ENCODE measurements at places on chromosomes 3 and 15.
A peak's percentile ranks its signal among the peaks of the same experiment; 100 is the strongest.

DNA sequence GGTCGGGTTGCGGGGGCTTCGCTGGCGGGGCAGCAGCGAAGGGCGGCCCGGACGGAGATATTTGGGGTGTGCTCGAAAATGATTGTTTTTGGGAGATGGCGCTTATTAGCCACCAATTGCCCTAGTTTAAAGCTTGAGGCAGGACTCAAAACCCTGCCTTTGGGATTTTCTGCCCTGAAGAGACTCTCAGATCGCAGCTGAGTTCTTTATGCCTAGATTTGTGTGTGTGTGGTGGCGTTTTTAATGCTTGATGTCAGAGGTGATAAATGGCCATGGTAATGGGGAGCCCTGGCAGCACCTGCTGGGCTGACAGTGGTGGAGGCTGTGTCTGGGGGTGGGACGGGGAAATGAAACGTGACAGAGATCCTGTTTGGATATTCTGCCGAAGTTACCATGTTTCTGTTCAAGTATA lies 604 bp downstream of the KCTD6 start:
- no peak for DNase-seq

GRCh38 chr3:31008994-31009393 lies 114.5 kb upstream of the GADL1 start:
- no peak for DNase-seq

- DNase-seq, result peak; percentile 36
Measured at GRCh38 chr15:39578851-39579486, 1.9 kb upstream of the THBS1 start.

GRCh38 chr3:34198309-34198708 lies 399.9 kb downstream of the PDCD6IP start:
- DNase-seq, result no peak

GRCh38 chr3:122975924-122976293 lies 51.7 kb downstream of the SEMA5B start:
- no peak for DNase-seq

DNA sequence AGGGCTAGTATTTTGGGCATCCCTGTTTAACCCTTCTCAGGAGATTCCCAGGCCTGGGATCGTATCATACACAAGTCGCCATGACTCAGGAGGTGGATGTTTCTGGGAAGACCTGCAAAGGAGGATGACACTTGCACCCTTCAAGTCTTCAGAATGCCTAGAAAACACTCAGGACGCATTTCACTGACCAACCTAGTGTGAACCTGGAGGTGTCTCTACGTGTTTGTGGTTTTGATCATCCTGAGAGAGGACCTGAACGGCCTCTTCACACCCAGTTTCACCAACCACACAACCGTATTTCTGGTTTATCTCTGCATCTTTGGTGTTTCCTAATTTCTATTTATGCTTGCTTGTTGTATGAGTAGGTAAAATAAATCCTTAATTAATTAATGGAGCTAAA lies 2.8 kb upstream of the CLDND1 start:
- DNase-seq, result no peak

- peak; percentile 76 for DNase-seq
Measured at GRCh38 chr15:63818191-63818590, 15.6 kb downstream of the HERC1 start.

GRCh38 chr3:17070161-17070959 lies 185.6 kb downstream of the PLCL2 start:
- DNase-seq, result peak; percentile 54

GRCh38 chr3:59235634-59236012 lies 185.8 kb upstream of the CFAP20DC start:
- DNase-seq, result no peak

GRCh38 chr15:88433046-88433685 lies 34.0 kb downstream of the MRPL46 start:
- no peak for DNase-seq

- no peak for DNase-seq
Measured at GRCh38 chr3:178532476-178532875, 3.8 kb upstream of the KCNMB2 start.

DNA sequence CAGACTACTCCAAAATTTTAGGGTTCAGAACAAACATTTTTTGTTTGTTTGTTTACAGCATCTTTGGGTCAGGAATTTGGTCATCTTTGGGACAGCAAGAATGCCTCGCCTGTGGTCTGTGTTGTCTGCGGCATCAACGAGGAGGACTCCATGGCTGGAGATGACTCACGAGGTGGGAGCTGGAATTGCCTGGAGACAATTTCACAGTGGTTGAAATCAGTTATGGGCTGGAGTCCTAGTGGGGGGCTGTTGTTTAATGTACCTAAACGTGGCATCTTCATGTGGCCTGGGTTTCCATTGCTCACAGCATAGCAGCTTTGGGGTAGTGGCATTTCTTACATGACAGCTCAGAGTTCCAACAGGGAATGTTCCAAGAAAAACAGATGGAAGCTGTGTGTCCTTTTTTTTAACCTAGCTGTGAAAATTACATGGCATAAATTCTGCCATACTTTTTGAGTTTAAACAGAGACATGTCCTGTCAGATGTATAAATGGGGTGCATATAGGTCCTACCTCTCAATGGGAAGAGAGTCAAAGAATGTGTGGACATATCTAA lies 507.3 kb upstream of the CBLB start:
- no peak for DNase-seq

DNA sequence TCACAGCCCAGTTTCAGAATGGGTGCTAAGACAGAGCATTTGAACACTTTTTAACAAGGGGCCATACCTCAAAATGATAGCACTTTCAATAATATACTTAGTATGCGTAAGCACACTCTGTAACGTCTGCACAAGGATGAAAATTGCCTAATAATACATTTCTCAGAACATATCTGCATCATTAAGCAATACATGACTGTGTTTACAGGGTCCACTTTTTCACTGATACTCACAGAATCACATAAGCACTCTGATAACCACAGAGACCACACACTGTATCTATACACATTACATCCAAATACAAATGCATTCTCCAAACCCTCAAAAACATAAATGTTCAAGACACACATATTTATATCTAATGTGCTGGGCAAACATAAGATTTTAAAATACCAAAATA lies 79.8 kb downstream of the NR1I2 start:
- DNase-seq, result no peak

GRCh38 chr15:60582370-60583036 lies 103.6 kb upstream of the ICE2 start:
- no peak for DNase-seq

DNA sequence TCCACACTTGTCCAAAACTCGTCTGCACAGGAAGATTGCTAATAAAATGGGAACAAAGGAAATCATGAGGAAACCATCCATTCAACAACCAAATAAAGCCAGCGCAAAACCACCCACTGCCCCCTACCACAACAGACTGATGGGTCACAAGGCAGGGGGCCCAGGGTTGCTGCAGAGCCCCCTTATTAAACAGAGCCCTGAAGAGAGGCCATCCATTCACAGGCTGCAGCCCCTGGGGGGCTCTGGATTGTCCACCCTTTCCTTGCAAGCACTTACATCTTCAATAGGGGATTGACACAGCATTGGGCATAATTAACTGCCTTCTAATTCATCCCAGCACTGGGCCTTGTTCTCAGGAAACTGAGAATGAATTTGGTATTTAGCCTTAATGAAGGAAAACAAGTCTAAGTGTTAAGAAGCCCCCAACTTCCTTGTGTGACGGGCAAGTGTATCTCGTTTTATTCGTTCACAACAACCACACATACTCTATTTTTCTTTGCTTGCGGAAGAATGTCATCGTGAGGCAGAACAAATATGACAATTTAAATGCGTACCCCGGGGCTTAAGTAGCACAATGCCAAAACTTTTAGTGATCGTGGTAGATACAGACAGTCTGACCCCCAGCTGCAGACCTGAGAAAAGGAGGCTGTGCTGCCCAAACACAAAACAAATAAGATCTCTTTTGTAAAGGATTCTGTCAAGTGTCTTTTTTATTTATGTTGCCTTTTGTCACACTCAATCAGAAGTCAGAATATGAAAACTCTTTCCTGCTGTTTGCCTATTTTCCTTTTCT lies 144.0 kb downstream of the SEMA6D start:
- no peak for DNase-seq

GRCh38 chr15:75532413-75533250 lies 46.5 kb downstream of the PTPN9 start:
- peak; percentile 80 for DNase-seq

DNA sequence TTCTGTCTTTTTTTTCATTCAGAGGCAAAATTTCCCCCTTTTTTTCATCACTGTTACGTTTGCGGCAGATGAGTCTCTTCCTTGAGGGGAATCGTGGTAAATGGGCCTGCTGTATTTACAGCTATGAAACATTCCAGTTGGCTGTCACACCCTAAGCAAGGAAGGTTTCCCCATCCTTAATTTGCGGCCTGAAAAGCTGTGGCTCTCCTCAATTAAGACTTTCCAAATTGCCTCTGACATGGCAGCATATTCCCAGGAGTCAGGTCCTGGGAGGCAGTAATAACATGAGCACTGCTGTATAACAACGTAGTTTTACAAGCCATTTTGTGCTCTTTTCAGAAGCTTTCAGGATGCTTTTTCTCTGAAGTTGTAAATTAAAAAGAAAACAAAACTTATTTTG lies 420.9 kb downstream of the LPP start:
- no peak for DNase-seq

GRCh38 chr3:171643681-171644080 lies 166.6 kb downstream of the PLD1 start:
- no peak for DNase-seq

DNA sequence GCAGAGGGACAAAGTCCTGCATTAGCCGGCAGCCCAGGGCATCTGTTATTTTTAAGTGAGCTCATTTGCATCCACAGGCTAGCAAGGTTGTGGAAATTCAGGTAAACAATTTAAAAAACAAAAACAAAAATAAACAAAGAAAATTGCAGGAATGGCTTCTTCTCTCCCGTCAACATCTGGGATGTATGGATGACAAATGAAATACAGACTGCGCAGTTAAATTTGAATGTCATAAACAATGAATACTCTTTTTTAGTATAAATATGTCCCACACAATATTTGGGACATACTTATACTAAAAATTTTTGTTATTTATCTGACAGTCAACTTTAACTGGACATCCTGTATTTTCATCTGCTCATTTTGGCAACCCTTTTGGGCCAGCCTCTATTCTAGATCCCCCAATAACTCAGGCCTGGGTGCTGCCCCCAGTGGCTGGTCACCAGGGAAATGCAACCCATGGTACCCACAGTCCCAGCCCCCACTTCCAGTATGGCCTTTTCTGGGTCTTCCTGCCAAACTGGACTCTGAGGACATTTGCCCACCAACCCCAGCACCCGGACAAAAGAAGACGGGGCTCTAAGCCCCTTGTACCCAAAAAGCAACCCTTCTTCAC lies 12.7 kb downstream of the GRM2 start:
- DNase-seq, result no peak

GRCh38 chr3:167762296-167762695 lies 26.8 kb downstream of the SERPINI1 start:
- no peak for DNase-seq

DNA sequence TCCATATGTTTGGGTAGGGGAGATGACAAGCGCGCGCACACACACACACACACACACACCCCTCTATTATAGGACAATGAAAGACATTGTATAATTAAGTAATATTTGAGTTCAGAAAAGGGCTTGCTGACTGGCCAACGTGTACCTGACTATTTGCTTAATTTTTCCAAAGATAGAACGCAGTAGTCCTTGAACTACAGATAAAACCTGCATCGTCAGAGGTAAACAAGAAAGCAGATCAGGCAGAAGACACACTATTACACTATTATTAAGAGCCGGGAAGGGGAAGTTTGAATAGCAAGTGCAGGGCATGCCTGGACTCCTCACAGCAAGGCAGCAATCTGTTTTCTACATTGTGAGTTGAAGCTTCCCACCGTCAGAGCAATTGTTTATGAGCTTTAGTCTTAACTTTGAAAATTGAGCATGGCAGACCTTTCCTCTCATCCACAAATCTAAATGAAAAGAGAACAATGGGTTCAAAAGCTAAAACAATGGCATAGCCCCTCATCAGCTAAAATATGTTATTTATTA lies 427.7 kb downstream of the GABRG3 start:
- no peak for DNase-seq

DNA sequence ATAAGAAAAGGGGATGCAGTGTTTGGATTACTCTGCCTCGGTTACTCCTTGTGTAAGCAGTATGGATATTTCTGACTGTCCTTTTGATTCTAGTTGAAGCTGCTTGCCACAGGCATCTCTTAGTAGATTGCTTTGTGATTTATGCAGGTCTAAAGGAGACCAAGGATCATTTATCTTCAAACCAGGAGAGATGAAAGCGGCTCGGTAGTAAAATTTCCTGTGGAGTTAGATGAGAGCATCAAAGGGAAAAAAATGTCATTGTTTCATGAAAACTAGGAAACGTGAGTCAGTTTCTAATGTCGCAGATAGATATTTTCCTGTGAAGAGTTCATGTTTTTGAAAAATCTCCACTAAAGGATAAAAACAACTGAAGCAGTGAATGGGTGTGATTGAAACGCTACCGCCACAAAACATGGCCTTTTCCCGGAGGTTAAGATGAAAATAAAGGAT lies 254.0 kb upstream of the TBL1XR1 start:
- peak; percentile 10 for DNase-seq

GRCh38 chr3:51966922-51967383 lies 301 bp downstream of the PCBP4 start:
- no peak for DNase-seq

DNA sequence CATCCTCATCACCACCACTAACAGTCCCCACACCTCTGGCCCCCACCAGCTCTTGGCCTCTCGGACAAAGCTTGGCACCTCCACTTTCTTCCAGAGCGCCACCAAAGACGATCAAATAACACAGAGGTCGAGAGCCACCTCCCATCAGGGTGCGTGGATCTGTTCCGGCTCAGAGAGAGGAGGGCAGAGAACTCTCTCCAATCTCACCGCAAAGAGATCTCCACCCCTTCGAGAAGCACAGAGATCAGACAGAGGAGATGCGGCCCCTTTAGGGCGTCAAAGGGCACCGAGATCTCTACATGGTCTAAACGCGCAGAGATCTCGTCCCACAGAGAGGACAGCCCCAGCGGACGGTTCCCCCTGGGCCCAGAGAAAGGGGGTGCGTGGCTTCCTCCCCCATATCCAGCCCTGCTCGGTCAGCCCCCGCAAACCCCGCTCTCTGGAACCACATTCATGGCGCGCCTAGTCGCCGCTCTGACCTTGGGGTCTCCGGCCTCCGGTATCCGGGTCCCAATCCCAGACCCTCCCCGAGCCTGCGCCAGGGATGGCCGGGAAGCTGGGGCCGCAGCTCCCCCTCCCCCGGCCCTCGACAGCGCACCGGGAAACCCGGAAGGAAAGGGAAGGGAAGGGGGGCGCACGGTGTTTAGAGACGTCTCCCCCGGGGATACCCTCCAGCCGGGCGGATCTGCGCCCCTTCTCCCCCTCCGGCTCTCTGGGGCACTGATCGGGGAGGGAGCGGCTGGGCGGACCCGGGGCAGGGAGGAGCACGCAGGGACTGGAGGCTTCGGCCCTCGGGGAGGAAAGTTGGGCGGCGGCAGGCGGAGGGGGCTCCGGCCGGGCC lies 608 bp downstream of the SCN5A start:
- DNase-seq, result no peak

DNA sequence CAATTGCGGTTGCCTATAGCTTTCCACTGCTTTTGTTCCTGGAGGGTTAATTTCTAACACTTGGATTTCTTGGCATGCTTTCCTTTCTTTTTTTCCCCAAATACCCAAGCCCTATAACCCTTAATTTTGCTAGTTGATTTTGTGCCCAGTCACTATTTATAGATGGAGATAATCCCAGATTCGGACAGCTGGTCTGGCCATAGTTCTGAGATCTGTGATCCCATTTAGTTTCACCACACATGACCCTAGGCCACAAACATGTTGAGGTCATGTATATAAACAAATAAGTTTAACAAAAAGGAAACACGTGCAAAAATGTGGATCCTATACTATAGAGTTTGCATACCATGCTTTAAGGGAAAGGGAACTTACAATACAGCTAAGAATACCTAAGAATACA lies 111.4 kb downstream of the ZMAT3 start:
- DNase-seq, result no peak

Data from cardiac muscle cell (in vitro differentiated cells and primary cell).